ENCODE measurements at places on chromosomes 2 and 18.

DNA sequence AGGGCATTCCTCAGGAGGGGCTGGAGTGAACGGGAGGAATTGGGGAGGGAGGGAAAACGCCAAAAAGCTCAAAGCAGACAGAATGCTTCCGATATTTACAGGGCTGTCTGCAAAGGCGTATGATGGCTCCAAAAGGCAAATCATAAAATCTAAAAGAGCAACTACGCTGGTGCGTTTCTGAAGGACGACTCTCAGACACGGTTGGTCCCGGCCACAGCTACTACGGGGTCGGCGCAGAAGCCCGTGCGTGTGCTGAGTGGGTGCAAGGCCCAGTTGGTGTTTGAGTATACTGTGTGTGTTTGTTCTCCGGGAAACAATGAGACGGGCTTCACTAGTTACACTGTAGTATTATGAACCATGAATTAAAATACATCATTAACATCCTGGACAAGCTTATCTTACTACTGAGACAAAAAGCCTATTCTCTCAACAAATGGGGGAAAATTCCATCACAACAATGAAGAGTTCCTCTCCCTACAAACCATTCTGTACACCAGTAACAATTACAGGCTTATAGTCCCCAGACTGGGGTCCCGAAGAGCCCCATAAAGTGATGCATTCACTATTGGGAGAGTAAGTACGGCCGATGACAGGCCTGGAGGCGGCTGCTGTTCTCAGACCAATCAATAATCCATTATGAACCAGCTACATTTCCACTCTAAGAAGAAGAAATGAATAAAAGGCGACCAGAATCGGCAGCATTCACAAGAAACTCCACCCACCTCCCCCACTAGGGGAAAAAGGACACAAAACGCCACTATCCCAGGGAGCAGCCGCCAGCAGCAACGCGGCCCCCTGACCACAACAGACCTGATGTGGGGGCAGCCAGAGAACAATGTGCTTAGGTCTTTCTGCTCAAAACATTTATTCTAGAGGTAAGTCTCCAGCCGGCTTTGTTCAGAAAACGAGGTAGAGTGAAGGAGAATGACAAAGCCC lies 43.4 kb downstream of the ZNF516 start:
- H3K4me1 ChIP-seq: peaks cover 10% of the 10 kb centered on the region
- peaks cover 45% of the 10 kb centered on the region for H3K27me3 ChIP-seq
- H3K27ac ChIP-seq: no peak overlapping the region
- no peak for DNase-seq
- H3K4me3 ChIP-seq: peak overlapping the region; percentile 81
- H3K36me3 ChIP-seq: no peaks in the 10 kb centered on the region

GRCh38 chr2:156466739-156467405 lies 30.7 kb downstream of the GPD2 start:
- peaks cover 4% of the 10 kb centered on the region for H3K36me3 ChIP-seq
- no peak overlapping the region for H3K4me3 ChIP-seq
- peaks cover 24% of the 10 kb centered on the region for H3K4me1 ChIP-seq
- H3K27me3 ChIP-seq: no peaks in the 10 kb centered on the region
- no peak for DNase-seq
- no peak overlapping the region for H3K27ac ChIP-seq

GRCh38 chr2:20617081-20617575 lies 33.8 kb downstream of the HS1BP3 start:
- no peaks in the 10 kb centered on the region for H3K36me3 ChIP-seq
- no peak overlapping the region for H3K4me3 ChIP-seq
- no peak for DNase-seq

DNA sequence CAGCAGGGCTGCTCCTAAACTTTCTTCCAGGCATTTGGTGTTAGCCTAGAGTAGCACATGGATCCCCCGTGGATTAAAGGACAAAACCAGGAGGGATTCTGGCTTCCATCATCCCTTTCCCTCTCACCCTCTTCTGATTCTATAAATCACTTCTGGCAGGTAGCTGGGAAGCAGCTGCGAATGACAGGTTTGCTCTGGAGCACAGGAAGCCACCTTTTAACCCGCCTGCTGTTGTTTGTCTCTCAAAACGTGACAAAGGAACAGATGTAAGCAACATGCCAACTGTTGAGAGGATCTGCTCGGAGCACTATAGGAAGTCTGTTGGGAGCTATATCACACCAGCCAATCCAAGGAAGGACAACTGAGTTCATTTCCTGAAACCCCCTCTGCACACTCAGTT lies 101.9 kb downstream of the ACTR2 start:
- peaks cover 6% of the 10 kb centered on the region for H3K36me3 ChIP-seq
- no peak overlapping the region for H3K4me3 ChIP-seq
- H3K27ac ChIP-seq: no peak overlapping the region
- H3K4me1 ChIP-seq: no peaks in the 10 kb centered on the region
- DNase-seq: no peak

DNA sequence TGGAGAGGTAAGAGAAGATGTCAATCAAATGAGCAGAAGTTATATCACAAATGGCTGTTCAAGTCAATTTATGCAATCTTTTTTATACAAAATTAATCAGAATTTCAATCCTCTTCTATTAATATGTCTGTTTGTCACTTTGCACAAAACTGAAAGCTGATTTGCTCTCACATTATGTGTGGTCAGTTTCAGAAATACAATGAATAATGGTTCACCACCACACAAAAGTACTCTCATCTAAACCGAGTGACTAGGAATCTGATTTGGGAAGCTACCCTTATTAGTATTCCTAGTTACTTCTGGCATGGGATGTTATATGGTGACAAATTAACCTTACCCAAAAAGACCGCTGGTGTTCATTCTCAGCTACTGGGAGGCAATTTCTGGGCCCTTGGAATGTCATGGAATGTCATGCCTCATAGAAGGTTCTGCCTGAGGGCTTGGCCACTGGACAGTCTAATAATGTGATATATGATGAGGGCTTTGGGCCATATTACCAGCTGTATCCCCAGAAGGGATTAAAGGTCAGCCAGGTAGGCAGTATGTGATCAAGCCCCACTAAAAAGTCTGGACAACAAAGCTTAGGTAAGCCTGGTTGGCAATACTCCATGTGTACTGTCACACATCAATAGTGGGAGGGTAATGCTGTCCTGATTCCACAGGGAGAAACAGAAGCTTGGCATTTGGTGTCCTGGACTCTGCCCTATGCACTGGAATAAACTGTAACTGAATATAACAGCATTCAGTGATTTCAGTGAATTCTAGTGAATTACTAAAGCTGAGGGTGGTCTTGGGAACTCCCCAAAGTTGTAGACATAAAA lies 113.2 kb downstream of the PIGN start:
- no peak overlapping the region for H3K27ac ChIP-seq
- no peaks in the 10 kb centered on the region for H3K4me1 ChIP-seq
- DNase-seq: no peak
- H3K4me3 ChIP-seq: no peak overlapping the region

- H3K4me1 ChIP-seq: no peaks in the 10 kb centered on the region
- peaks cover 5% of the 10 kb centered on the region for H3K27me3 ChIP-seq
- no peaks in the 10 kb centered on the region for H3K36me3 ChIP-seq
- no peak overlapping the region for H3K4me3 ChIP-seq
- H3K27ac ChIP-seq: no peak overlapping the region
These were observed 275.8 kb upstream of the CRIM1 start for GRCh38 chr2:36079793-36080192.

- no peak overlapping the region for H3K27ac ChIP-seq
- H3K36me3 ChIP-seq: no peaks in the 10 kb centered on the region
- DNase-seq: no peak
- H3K4me1 ChIP-seq: no peaks in the 10 kb centered on the region
These were observed 286.9 kb downstream of the INSIG2 start for GRCh38 chr2:118374974-118375755.

DNA sequence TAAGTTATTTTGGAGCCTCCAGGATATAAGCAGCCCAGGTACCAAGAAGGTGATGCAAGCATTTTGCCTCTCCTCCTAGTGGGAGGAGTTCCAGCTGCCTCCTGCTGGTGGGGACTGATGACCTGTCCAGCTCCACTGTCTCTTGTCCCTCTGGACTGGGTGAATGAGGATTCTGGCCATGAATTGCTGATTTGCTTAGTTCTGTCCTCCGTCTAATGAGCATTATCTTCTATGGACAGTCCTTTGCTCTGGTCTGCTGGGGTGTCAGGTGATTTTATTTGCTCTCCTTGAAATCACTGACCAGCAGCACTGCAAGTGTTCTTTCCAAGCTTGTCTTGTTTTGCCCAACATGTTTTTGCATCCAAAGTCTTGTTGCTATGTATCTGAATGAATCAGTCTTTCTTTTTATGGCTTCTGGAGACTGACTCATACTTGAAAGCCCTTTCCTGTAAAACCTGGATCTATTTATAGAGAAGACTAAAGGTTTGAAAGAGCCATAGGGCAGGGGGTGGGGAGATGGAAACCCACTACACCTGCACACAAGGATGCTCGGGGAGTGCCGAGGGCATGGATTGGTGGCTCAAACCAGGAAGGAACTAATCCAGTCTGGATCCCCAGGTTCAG lies 40.5 kb upstream of the EFHD1 start:
- H3K4me3 ChIP-seq: peak overlapping the region; percentile 9
- no peak for DNase-seq
- no peaks in the 10 kb centered on the region for H3K27me3 ChIP-seq
- no peak overlapping the region for H3K27ac ChIP-seq
- no peaks in the 10 kb centered on the region for H3K36me3 ChIP-seq
- peaks cover 6% of the 10 kb centered on the region for H3K4me1 ChIP-seq

DNA sequence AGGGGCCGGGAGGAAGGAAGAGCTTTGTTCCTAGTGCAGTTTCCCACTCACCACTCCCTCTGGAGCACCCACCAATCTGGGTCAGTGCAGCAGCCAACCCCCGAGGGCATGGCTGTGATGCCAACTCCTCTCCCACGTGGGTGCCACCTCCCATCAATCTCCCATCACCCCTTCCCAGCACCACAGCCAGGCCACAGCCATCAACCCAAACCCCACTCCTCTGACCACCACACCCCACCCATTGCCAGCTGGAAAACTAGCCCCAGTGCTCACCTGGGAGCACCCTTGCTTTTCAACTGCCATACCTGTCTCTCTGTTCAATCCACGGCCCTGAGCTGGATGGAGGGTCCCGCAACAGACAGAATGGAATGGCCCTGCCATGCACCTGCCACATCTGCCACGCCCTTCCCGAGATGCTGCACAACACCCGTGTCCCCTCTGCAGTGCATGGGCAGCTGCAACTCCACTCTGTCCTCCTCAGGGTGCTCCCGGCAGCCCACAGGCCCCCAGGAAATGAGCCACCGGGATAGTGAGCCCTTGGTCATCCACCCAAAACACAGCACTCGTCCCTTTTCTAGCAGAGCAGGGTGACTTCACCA lies 112.4 kb upstream of the ID2 start:
- H3K27me3 ChIP-seq: peaks cover 13% of the 10 kb centered on the region
- H3K36me3 ChIP-seq: no peaks in the 10 kb centered on the region
- no peak for DNase-seq
- H3K27ac ChIP-seq: no peak overlapping the region
- H3K4me3 ChIP-seq: no peak overlapping the region
- H3K4me1 ChIP-seq: peaks cover under 1% of the 10 kb centered on the region

DNA sequence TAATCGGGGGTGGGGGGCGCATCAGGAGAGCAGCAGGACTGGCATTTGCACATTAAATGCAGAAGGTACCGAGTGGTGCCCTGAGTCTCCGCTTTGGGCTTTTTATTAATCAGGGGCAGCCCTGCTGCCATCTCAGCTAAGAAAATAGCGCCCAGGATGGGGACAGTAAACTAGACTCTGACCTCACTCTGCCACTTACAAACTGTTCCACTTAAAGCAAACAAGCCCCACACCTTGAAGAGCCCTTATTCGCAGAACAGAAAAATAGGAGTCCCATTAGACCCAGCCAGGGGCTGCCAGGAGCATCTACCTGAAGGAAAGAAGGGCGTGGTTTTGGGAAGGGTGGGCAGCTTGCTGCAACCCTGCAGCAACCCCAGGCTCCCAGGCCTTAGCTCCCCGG lies 165.3 kb downstream of the TNS1 start:
- H3K27ac ChIP-seq: no peak overlapping the region
- H3K4me1 ChIP-seq: no peaks in the 10 kb centered on the region
- no peak overlapping the region for H3K4me3 ChIP-seq

- H3K27me3 ChIP-seq: no peaks in the 10 kb centered on the region
- no peak for DNase-seq
- no peak overlapping the region for H3K4me3 ChIP-seq
- H3K4me1 ChIP-seq: no peaks in the 10 kb centered on the region
These were observed 264.7 kb downstream of the MYCN start for GRCh38 chr2:16204886-16205620.

GRCh38 chr2:217681791-217682190 lies 321.0 kb downstream of the TNS1 start:
- no peaks in the 10 kb centered on the region for H3K4me1 ChIP-seq
- no peak overlapping the region for H3K27ac ChIP-seq

DNA sequence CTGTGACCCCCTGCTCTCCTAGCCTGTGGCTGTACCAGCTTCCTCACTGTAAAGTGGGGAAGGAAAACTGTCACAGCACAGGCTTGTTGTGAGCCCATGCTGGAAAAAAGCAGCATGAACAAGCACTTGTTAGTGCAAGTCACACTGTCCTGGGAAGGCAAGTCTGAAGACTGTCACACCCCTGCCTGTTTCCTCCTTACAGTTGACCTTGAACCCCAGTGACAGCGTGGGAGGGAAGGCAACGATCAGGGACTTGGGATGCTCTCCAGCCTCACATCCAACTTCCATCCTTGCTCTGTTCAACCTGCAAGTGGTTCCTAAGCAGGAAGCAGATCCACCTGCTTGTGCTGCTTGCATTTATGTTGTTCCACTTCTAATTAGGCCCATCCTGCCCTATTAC lies 311.3 kb upstream of the KLHL29 start:
- H3K4me1 ChIP-seq: no peaks in the 10 kb centered on the region
- H3K4me3 ChIP-seq: no peak overlapping the region
- H3K36me3 ChIP-seq: no peaks in the 10 kb centered on the region
- no peak overlapping the region for H3K27ac ChIP-seq
- DNase-seq: no peak
- H3K27me3 ChIP-seq: no peaks in the 10 kb centered on the region

GRCh38 chr2:216540920-216541319 lies 42.3 kb downstream of the RPL37A start:
- H3K4me3 ChIP-seq: no peak overlapping the region
- no peak for DNase-seq
- H3K4me1 ChIP-seq: no peaks in the 10 kb centered on the region
- no peak overlapping the region for H3K27ac ChIP-seq

All from T-helper 2 cell treated with Interferon-gamma antibody and Interleukin-4, amounts not matched to agents 5 μg/mL and 100 μg/mL, for 36 hours (primary cell).